ENCODE measurements at places on chromosomes 16 and 17. TPM values are rescaled to one million over a fixed set of nuclear protein-coding genes. Genes with fewer than 3 reads are reported as not detected.

The HSF4 gene
- 22.0 TPM for polyA plus RNA-seq

The TPSD1 gene
- polyA plus RNA-seq: not detected

The SMIM36 gene
- polyA plus RNA-seq: not detected

The MT1E gene
- not detected for polyA plus RNA-seq

The DCTPP1 gene
- 120 TPM for polyA plus RNA-seq

The MT1H gene
- not detected for polyA plus RNA-seq

The CEP295NL gene
- polyA plus RNA-seq: 0.34 TPM

The FADS6 gene
- polyA plus RNA-seq: not detected

DNA sequence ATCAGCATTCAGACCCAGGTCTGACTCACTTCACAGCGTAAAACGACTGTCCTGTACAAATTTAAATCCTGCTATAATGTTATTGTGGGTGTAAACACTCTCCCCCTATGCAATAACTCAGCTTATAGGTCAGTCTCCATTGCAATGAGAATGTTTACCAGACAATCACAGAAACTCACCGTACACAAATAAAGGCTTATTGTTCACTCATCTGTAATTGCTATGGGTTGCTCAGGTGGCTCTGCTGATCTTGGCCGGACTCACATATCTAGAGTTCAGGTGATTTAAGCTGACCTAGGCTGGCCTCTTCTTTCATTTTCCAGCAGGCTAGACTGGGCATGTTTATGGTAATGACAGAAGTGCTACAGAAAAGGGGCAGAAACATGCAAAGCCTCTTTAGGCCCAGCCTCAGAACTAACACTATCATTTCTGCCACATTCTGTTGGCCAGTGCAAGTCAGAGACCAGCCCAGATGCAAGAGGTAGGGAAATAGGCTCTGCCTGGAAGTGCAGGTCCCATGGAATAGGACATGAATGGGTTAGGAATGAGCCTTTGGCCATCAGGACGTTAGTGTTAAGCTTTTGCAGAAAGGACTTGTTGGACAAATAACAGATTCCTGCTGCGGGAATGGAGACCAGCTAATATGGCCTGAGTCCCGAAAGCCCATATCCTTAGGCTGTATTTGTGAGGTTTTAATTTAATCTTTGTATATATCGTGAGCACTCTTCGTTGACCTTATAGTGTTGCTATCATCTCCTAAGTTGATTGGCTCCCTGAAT is 44.0 kb downstream of the HLF start:
- no peak for DNase-seq

DNA sequence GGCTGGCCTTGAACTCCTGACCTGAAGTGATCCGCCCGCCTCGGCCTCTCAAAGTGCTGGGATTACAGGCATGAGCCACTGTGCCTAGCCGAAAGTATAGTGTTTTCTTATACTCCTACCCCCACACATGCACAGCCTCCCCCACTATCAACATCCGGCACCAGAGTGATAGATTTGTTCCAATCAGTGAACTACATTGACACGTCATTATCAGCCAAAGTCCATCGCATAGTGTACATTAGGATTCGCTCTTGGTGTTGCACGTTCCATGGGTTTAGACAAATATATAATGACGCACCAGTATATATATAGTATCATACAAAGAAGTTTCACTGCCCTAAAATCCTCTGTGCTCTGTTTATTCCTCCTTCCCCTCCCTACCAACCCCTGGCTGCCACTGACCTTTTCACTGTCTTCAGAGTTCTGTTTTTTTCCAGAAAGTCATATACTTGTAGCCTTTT is 11.9 kb upstream of the TM4SF5 start:
- no peak for DNase-seq

DNA sequence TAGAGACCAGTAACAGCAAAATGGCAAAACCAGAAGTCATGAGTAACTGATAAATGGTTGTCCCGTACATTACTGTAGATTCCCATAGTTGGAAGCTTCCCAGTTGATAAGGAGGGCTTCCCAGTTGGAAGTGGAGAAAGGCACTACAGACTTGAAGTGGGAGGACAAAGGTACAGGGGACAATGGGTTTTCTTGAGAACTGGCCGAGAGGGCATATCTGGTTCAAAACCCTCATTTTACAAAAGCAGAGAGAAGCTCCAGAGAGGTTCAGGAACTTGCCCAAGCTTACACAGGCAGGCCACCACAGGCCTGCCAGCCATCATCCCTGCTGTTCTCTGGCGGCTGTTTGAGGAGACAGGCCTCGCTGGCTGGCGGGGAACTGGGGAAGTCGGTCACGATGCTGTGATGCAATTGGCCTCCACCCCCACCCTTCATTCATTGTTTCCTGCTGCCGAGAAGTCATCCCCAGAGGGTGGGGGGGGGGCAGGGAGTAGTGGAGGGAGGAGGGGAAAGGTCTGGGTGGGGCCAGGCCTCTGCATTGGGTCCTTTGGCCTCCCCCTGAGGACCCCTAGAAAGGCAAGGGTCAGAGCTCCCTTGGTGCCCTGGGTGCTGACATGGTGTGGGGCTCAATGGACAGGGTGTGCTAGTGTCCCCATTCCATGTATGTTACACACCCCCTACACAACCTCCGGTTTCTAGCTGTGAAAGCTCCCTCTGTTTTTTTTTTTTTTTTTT is 3.0 kb downstream of the UBALD2 start:
- DNase-seq: no peak

- no peak for DNase-seq
Measured at GRCh38 chr16:85426806-85427205, 186.3 kb upstream of the GSE1 start.

- DNase-seq: no peak
Measured at GRCh38 chr17:60659156-60659555, 18.5 kb upstream of the BCAS3 start.

- peak; percentile 6 for DNase-seq
Measured at GRCh38 chr16:7140899-7141298, 191.7 kb upstream of the RBFOX1 start.

GRCh38 chr16:47304563-47304962 is 156.3 kb downstream of the ITFG1 start:
- DNase-seq: no peak

DNA sequence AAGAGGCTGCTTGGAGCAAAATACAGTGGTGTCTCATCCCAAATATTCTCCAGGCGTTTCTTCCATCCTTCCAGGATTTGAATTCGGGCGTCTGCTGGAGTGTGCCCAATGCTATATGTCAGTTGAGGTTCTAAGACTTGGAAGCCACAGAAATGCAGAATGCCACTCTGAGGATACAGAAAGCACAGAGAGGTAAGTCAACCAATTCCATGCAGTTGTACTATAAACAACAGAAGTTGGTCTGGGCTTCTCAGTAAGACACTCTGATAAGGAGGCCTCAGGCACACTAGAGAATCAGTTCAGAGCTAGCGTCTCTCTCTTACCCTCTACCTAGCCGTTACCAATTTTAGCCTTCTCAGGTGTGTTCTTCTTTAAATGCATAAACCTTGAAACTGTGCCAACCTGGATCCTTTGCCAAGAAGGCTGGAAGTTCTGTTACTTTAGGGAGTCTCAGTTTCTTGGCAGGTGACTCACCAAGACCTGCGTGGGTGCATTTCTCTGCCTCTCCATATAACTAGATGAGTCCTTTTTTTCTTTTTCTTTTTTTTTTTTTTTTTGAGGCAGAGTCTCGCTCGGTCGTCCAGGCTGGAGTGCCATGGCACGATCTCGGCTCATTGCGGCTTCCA is 15.1 kb downstream of the NQO1 start:
- DNase-seq: no peak

DNA sequence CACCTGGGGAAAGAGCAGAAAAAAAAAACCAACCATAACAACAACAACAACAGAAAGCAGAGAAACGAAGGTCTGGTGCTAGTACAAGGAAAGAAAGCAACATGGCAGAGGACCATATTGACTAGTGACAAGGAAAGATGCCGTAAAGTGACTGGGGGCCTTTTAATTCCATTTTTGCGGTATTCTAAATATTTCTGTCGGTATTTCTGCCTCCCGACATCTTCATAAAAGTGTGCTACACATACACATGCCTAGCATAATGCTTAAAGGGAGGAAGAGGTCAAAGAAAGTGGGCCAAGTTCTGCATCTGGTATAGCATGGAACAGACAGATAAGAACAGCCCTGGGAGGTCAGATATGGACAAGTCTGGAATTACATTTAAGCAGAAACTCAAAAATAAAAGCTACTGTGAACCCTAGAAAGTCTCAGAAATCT is 19.5 kb upstream of the RNF43 start:
- no peak for DNase-seq
